ENCODE measurements at places on chromosomes 7 and 10.

- H3K4me3 ChIP-seq: no peak overlapping the region
- H3K27me3 ChIP-seq: no peaks in the 10 kb centered on the region
- H3K27ac ChIP-seq: no peak overlapping the region
- no peaks in the 10 kb centered on the region for H3K36me3 ChIP-seq
These were observed 246.1 kb downstream of the EBF3 start for GRCh38 chr10:129717816-129718547.

DNA sequence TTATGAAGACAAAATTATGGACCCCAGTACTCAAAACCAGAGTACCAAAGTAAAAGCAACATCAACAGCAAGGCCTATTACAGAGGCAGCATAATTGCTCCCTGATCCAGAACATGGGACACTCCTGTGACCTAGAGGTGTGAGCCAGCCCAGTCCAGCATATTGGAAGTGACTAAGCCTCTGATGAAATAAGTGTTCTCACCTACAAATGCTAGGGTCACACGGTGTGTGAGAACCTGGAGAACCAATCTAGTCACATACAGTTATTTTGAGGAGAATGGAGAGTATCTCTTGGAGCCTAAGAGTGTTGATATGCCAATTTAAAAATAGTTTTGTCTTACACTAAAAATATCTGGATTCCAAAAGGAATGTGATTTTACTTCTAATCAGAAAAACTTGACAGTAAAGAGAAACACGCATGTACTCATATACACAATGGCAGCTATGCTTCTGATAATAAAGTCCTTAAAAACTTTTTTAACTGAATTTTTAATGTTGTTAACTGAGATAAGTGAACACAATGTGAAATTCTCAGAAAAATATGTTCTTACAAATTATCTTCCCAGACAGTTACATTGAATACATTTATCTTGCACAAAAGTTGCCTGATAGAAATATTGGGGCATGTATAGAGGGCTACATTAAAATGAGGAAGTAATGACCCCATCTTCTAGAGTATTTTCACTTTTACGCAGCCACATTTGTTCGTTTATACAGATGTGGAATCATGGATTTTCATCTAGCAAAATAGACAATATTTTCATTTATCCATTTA, 56.8 kb upstream of the CD36 start:
- DNase-seq: no peak
- H3K4me1 ChIP-seq: no peaks in the 10 kb centered on the region
- H3K4me3 ChIP-seq: no peak overlapping the region
- no peaks in the 10 kb centered on the region for H3K27me3 ChIP-seq
- no peak overlapping the region for H3K27ac ChIP-seq

DNA sequence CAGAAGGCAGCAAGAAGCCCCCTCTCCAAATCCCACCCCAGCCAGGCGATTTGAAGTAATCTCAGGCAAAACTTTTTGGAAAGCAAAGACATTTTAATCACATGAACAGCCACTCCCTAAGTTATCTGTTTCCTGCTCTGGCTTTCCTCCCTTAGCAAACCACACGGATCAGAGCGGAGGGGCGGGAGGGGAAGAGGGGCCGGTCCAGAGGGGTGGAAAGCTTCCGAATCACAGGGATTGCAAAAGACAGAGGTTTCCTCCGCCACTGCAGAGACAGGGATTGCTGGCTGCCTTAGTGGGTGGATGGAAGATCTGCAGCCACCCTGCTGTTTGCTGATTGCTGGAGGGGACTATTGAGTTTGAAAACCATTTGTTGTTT, 41.2 kb downstream of the ZCCHC24 start:
- H3K4me3 ChIP-seq: no peak overlapping the region
- peak; percentile 88 for DNase-seq
- no peaks in the 10 kb centered on the region for H3K36me3 ChIP-seq
- no peaks in the 10 kb centered on the region for H3K27me3 ChIP-seq

GRCh38 chr7:150944066-150945042, 33.8 kb downstream of the KCNH2 start:
- no peaks in the 10 kb centered on the region for H3K4me1 ChIP-seq
- H3K4me3 ChIP-seq: no peak overlapping the region
- H3K27me3 ChIP-seq: no peaks in the 10 kb centered on the region
- H3K36me3 ChIP-seq: no peaks in the 10 kb centered on the region

DNA sequence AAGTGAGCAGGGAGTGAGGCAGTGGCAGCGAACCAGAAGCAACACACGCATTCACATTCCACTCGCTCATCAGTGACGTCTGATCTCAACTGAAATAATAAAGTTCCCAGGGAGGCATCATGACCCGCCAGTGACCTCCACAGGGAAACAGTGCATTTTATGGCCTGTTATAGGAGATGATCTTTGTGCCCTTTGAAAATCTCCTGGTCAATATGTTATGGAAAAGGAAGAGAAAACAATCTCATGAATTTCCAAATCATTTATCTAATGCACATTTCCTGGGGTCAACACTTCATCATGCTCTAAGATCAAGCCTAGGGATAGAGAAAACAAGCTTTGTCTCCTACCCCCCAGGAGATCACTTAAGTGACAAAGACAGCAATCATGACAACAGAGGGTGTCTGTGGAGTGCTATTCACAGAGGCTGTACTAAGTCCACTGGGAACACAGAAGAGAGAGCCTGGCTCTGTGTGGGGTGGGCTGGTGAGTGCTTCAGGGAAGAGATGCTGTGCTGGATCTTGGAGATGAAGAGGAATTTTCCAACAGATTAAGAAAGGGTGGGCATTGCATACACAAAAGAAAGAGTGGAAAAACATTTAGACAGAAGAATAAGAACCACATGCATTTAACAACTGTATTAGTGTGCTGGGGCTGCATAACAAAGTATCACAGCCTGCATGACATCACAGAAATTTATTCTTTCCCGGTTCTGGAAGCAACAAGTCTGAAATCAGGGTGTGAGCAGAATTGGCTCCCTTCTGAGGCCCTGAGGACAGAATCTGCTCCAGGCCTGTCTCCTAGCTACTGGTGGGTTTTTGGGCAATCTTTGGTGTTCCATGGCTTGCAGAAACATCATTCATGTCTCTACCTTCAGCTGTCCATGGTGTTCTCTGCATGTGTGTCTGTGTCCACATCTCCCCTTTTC, 613.9 kb upstream of the IGFBP3 start:
- no peak for DNase-seq
- H3K4me3 ChIP-seq: no peak overlapping the region
- H3K27me3 ChIP-seq: no peaks in the 10 kb centered on the region
- peak overlapping the region; percentile 14 for H3K27ac ChIP-seq
- H3K4me1 ChIP-seq: no peaks in the 10 kb centered on the region

All from uterus (tissue), 4 donors.